ENCODE measurements at places on chromosomes 16 and 17. TPM values are rescaled to one million over a fixed set of nuclear protein-coding genes. Genes with fewer than 3 reads are reported as not detected.

- no peaks in the 10 kb centered on the region for H3K27me3 ChIP-seq
- H3K4me3 ChIP-seq: peak overlapping the region; percentile 5
- peak; percentile 4 for DNase-seq
- no peaks in the 10 kb centered on the region for H3K36me3 ChIP-seq
- H3K4me1 ChIP-seq: peaks cover 19% of the 10 kb centered on the region
- no peak overlapping the region for H3K27ac ChIP-seq
Observed at GRCh38 chr16:79415983-79416640, 184.4 kb downstream of the MAF start.

GRCh38 chr16:7405166-7405565 is 72.5 kb downstream of the RBFOX1 start:
- H3K4me3 ChIP-seq: no peak overlapping the region
- no peaks in the 10 kb centered on the region for H3K36me3 ChIP-seq
- no peaks in the 10 kb centered on the region for H3K4me1 ChIP-seq
- no peak for DNase-seq
- H3K27ac ChIP-seq: no peak overlapping the region

DNA sequence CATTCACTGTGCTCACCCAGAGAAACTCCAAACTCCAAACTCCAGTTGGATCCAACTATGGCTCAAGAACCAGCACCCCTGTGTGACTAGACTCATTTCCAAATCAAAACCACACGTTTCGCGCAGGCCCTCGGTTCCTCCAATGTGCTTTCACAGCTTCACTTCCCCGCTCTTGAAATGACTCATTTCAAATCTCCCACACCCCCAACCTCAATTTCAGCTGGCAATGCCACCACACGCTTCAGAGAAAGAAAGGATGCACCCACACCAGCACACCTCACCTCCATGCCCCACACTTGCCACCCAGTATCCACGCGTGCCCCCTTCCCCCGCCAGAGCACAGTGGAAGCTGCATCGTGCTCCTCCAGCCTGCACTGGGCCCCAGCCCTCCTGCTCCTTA is 9.0 kb downstream of the TMEM92 start:
- no peak for DNase-seq
- H3K27me3 ChIP-seq: no peaks in the 10 kb centered on the region
- H3K4me3 ChIP-seq: no peak overlapping the region
- H3K4me1 ChIP-seq: no peaks in the 10 kb centered on the region

DNA sequence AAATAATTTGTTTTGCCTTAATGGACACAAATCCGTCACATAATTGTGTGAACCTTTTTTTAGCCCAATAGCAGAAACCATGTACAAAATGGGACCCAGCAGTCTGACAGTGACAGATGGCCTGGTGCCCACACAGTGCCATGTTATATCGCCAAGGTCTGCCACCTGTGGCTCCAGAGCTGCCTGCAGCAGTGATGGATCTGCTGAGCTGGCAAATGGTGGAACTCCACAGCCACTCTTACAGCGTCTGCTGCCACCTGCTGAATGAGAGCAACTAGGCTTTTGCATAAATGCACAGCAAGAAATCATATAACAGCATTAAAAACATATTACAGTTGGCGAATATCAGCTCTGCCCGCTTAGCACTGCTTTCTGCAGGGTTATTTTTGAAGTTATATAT is 59.4 kb downstream of the NUP93 start:
- DNase-seq: no peak
- H3K36me3 ChIP-seq: no peaks in the 10 kb centered on the region
- no peak overlapping the region for H3K4me3 ChIP-seq
- no peak overlapping the region for H3K27ac ChIP-seq

DNA sequence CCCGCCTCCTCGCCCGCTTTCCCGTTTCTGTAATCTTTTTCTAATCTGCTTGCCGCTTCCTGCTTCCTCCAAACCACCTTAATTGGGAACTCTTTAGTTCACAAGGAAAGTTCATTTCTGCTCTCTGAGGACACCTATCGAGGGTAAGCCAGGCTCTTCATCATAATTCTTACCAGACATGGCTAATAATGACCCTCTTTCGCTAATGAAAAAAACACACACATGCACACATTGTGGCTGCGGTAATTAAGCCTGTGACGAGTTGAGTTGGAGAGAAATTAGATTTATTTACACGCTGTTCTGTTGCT is 100.6 kb downstream of the ZNF423 start:
- DNase-seq: no peak
- H3K4me1 ChIP-seq: no peaks in the 10 kb centered on the region
- H3K36me3 ChIP-seq: no peaks in the 10 kb centered on the region
- peaks cover 14% of the 10 kb centered on the region for H3K27me3 ChIP-seq
- H3K4me3 ChIP-seq: no peak overlapping the region

- DNase-seq: no peak
- H3K4me3 ChIP-seq: no peak overlapping the region
- no peaks in the 10 kb centered on the region for H3K36me3 ChIP-seq
- no peak overlapping the region for H3K27ac ChIP-seq
- no peaks in the 10 kb centered on the region for H3K4me1 ChIP-seq
Observed at GRCh38 chr16:12781777-12782176, 21.9 kb downstream of the CPPED1 start.

DNA sequence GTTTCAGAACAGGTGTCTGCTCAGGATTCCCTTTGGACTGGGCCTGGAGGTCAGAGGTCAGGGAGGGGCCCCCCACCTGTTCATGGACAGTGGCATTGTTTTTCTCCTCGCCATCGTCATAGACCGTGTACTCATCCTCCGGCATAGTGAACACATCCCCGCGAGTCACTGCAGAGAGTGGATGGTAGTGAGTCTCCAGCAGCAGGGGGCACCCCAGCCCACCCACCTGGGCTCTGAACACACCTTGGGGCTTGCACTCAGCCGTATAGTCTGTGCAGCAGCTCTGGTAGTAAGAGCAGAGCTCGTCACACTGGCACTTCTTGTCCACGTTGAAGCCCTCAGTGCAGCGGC is 448 bp downstream of the VTN start:
- no peaks in the 10 kb centered on the region for H3K36me3 ChIP-seq
- H3K4me1 ChIP-seq: peaks cover 22% of the 10 kb centered on the region
- no peak for DNase-seq
- H3K27ac ChIP-seq: no peak overlapping the region

GRCh38 chr17:77495575-77495974 is 354.8 kb downstream of the SEC14L1 start:
- no peaks in the 10 kb centered on the region for H3K27me3 ChIP-seq
- peaks cover 17% of the 10 kb centered on the region for H3K4me1 ChIP-seq
- H3K27ac ChIP-seq: no peak overlapping the region
- peaks cover 50% of the 10 kb centered on the region for H3K36me3 ChIP-seq

DNA sequence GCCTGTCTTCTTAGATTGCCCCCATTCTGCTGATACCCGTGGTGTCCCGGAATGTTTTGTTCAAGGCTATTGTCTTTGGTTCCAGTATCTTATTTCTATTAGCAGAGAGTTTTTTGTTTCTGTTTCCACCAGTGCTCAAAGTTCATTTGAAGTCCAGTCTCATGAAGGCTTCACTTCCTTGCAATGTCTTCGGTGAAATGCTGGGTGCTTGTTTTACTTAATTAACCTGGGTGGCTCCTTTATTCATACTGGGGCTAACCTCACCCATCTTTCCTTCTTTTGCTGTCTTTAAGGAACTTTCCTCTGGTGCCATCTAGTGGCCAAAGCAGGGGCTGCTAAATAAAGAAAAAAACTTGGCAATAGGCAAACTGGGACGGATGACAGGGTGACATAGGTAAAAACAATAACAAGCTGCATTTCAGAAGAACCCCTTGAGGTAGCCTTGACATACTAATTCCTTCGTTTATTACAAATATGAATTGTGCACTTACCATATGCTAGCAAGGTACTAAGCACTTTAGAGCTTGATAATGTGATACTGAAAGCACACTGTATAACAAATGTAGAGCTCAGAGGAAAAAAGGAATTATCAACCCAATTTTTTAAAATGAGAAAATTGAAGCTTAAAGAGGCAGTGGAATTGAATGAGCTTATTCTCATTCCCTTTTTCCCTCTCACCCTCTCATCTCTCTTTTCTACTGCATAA is 2.8 kb upstream of the SMIM36 start:
- H3K36me3 ChIP-seq: no peaks in the 10 kb centered on the region
- H3K4me1 ChIP-seq: no peaks in the 10 kb centered on the region
- no peaks in the 10 kb centered on the region for H3K27me3 ChIP-seq
- H3K27ac ChIP-seq: no peak overlapping the region
- peak; percentile 60 for DNase-seq

- H3K4me3 ChIP-seq: no peak overlapping the region
- H3K4me1 ChIP-seq: no peaks in the 10 kb centered on the region
- no peak for DNase-seq
- no peak overlapping the region for H3K27ac ChIP-seq
Observed at GRCh38 chr17:74713171-74713755, 540 bp upstream of the CD300LF start.

DNA sequence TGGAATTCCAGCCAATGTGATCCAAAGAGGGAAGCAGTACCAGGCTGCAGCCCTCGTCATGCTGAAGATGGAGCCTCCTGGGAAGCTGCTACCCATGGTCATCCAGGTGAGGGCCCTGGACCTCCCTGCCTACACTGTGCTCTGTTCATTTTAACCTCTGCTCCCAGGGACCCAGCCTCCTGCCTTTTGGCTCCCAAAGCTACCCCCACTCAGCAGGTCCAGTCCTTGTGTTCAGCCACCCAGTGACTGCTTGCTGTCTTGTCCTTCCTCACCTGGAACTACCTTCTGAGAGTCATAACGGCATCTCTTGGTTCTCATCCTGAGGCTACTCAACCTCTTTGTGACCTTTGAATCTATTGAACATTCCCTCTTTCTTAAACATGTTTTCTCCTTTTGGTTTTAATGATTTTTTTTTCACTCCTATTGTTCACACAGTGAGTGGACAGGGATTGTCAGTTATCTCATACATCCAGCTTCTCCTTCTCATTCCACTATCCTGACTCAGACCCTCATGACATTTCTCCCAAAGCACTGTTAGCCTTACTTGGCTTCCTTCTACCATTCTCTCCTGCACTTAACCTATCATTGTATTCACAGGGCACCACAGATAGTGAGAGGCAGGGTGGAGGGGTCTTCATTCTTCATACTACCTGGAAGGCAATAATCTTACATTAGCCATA is 53.3 kb downstream of the GOSR1 start:
- H3K27ac ChIP-seq: no peak overlapping the region
- no peaks in the 10 kb centered on the region for H3K27me3 ChIP-seq
- H3K36me3 ChIP-seq: peaks cover 5% of the 10 kb centered on the region
- no peaks in the 10 kb centered on the region for H3K4me1 ChIP-seq

GRCh38 chr17:40341808-40342503 is 22.6 kb downstream of the GJD3 start:
- no peak for DNase-seq
- H3K4me1 ChIP-seq: peaks cover 73% of the 10 kb centered on the region
- peak overlapping the region; percentile 67 for H3K27ac ChIP-seq
- H3K27me3 ChIP-seq: no peaks in the 10 kb centered on the region
- H3K36me3 ChIP-seq: no peaks in the 10 kb centered on the region

GRCh38 chr17:4764595-4764994 is 7.1 kb upstream of the TM4SF5 start:
- no peak for DNase-seq
- H3K4me1 ChIP-seq: no peaks in the 10 kb centered on the region
- H3K4me3 ChIP-seq: no peak overlapping the region

- H3K4me1 ChIP-seq: no peaks in the 10 kb centered on the region
- no peak for DNase-seq
- H3K27ac ChIP-seq: no peak overlapping the region
- H3K27me3 ChIP-seq: no peaks in the 10 kb centered on the region
Observed at GRCh38 chr16:5206331-5206990, 108.9 kb upstream of the EEF2KMT start.

DNA sequence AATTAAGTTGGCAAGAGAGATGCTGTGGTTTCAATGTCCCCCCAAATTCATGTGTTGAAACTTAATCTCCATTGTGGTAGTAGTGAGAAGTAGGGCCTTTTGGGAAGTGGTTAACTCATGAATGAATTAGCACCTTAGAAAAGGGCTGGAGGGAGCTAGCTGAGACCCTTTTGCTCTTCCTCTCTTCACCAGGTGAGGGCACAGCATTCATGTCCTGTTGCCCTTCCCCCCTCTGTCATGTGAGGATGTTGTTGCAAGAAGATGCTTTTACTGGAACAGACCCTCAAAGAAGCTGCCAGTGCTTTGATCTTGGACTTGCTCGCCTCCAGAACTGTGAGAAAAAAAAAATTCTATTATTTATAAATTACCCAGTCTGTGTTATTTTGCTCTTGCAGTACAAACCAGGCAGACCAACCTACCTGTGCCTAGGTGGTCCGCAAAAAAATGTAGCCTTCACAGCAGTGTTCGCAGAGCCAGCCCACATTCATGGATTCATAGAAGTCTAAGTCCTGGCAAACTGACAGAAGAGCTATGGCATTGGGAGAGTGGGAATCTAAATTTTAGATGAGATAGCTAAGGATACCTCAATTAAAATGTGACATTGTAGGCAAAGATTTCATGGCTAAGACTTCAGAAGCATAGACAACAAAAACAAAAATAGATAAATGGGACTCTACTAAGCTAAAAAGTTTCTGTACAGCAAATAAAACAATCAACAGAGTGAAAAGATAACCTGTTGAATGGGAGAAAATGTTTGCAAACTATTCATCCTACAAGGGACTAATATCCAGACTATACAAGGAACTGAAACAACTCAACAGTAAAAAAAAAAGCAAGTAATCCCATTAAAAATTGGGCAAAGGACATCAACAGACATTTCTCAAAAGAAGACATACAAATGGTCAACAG is 32.0 kb upstream of the ABCA5 start:
- H3K27me3 ChIP-seq: no peaks in the 10 kb centered on the region
- H3K36me3 ChIP-seq: no peaks in the 10 kb centered on the region
- H3K4me3 ChIP-seq: no peak overlapping the region

DNA sequence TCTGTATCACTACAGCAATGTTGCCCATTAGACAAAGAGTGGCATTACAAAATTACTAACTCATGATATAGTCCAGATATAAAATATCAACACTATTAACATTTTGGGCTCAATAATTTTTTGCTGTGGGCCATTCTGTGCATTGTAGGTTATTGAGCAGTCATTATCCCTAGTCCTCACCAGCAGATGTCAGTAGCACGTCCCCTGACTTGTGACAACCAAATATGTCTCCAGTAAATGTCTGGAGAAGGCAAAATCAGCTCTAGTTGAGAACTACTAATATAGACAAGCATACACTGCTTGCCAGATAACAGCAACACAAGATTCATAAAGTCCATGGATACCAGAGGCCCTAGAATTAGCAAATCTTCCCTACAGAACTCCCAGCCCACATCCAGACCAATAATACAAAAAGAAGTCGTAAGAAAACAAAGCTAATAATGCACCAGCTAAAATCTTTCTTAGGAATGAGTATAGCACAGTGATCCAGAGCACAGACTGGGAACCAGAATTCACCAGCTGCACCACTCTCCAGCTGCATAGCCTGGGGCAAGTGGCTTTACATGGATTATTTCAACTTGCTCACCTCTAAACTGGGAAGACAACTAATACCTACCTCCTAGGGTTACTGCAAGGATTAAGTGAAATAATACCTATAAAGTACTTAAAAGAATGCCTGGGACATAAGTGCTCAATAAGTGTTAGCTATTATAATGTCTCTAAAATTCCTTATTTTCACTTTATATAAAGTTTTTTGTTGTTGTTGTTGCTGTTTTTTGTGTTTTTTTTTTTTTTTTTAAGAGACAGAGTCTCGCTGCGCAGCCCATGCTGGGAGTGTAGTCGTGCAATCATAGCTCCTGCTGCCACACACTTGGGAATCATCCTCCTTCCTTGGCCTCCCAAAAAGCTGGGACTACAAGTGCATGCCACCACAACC is 23.7 kb downstream of the HELZ start:
- H3K36me3 ChIP-seq: peaks cover 16% of the 10 kb centered on the region
- peaks cover 21% of the 10 kb centered on the region for H3K4me1 ChIP-seq
- no peak for DNase-seq
- H3K27me3 ChIP-seq: no peaks in the 10 kb centered on the region
- H3K27ac ChIP-seq: no peak overlapping the region

CBX2 gene
- 2.2 TPM for total RNA-seq

CTNS gene
- total RNA-seq: 35.5 TPM

KRTAP4-9 gene
- not detected for total RNA-seq

DCAKD gene
- total RNA-seq: 31.3 TPM

TNFRSF17 gene
- total RNA-seq: not detected

RAMP2 gene
- total RNA-seq: not detected

Data from CD8-positive, alpha-beta memory T cell (primary cell).